ENCODE measurements at places on chromosomes 2 and 18.

DNA sequence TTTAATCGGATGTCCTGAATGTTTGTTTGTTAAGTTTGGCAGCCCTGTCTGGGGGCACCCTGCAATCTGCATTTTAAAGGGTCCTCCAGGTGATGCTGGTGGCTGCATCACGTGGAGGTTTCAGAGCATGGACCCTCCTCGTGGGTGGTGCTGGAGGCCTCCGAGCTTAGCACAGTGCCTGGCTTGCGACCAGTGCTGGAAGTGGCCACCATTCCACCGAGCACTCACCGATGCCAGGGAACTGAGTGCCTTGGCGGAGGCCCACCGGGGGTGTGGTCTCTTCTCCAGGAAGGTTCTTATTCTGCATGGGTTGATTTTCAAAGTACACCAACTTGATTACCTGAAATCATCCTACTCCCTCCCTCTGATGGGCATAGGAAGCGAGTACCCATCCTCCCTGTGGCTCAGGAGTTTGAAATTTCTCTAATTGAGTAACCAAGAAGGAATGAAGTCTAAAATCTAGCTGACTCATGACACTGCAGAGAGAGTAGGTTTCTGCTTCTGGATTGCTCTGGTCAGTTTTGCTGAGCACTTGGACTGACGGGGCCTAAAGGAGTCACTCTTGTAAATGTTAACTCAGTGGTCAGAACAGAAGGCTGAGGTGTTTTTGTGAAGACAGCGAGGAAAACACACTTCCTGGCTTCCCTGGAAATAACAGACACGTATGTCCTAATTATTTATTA, 58.1 kb upstream of the SLC66A3 start:
- no peak for DNase-seq

DNA sequence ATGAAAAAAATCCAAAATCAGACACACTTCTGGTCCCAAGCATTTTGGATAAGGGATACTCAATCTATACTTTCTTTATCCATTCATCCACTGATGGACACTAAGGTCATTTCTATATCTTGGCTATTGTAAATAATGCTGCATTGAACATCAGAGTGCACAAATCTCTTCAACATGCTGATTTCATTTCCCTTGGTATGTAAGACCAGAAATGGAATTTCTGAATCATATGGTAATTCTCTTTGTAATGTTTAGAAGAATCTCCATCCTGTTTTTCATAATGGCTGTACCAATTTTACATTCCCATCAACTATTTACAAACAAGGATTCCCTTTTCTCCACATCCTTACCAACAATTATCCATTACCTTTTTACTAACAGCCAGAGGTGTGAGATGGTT, 33.7 kb upstream of the MCM6 start:
- DNase-seq, result no peak

DNA sequence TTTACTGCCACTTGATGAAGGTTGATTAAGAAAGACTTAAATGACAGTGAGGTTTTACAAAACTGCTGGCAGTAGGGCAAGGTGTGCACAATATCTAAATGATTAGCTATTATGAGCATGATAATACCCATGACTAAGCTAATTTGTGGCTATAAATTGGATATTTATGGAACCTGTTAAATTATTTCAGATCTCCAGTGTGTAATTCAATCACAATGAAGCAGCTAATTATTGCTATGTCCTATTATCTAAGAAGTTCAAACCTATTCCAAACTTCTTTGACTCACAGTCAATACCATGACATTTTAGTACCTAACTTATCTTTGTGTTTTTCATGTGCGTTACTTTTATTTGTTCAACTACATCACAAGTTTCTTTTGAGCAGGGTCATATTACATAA, 253.8 kb upstream of the MMADHC start:
- no peak for DNase-seq

GRCh38 chr18:23037646-23038045, 97.6 kb upstream of the CABLES1 start:
- DNase-seq, result no peak

GRCh38 chr2:17306706-17307105, 211.5 kb downstream of the RAD51AP2 start:
- DNase-seq, result no peak

DNA sequence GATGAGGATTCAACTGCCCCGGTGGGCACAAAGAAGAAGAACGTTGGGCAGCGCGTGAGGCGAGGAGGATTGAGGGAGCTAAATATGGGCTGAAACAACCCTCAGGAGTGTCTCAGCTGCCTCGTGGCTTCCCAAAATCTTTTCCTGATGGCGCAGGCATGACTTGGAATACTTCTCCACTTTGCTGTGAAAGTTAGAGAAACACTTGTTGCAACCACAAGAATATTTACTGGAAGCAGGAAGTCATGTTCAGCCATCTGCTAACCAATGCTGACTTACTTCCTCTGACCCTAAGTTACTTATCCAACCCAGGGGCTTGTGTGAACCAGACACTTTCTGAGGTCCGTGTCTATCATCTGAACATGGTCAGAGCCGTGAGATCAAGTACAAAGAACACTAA, 148.8 kb downstream of the ARL4C start:
- DNase-seq, result no peak

DNA sequence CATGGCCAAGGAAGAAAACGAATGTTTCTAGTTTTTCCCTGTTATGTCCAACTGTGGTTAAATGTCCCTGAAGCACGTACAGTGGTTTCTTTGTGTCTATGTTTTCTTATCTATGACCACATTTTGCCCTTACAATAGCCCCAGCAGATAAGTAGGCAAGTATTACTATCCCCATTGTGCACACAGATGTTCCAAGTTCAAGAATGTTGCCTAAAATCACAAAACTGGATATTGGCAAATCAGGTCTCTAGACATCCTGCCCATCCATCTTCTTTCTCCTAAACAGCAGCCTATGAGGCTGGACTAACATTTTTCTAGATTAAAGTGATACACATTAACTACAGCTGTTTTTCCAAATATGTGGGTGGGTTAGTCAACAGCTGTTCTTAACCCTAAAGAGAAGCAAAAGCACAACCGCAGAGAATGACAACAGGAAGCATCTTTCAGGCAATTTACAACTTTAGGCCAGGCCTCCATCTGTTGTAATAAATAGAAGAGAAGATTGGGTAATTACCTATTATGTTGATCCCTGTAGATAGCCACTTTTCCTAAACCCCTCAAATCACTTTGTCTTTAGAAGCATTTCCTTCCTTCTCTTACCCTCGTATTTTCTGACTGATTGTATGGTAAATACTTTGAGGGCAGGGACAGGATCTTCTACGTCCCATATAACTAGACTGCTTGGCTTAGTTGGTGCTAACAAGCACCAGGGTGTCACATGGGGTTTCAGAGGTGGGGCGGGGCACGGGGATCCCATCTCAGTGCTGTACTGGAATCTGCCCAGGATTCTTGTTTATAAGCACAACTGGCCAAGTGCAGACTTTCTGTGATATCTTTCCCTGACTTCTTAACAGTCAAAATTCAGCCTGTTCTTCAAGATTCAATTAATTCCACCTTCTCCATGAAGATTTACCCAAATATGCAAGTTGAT, 132.1 kb upstream of the SETBP1 start:
- no peak for DNase-seq

DNA sequence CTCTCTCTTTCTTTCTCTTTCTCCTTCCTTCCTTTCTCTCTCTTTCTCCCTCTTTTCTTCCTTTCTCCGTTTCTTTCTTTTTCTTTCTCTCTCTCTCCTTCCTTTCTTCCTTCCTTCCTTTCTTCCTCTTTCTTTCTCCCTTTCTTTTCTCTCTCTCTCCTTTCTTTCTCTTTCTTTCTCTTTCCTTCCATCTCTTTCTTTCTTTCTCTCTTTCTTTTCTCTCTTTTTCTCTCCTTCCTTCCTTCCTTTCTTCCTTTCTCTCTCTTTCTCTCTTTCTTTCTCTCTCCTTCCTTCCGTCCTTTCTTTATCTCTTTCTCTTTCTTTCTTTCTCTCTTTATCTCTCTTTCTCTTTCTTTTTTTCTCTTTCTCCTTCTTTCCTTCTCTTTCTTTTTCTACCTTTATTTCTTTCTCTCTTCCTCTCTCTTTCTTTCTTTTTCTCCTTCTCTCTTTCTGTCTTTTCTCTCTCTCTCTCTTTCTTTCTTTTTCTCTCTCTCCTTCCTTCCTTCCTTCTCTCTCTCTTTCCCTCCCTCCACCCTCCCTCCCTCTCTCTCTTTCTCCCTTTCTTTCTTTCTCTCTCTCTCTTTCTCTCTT, 32.3 kb upstream of the ODC1 start:
- no peak for DNase-seq

DNA sequence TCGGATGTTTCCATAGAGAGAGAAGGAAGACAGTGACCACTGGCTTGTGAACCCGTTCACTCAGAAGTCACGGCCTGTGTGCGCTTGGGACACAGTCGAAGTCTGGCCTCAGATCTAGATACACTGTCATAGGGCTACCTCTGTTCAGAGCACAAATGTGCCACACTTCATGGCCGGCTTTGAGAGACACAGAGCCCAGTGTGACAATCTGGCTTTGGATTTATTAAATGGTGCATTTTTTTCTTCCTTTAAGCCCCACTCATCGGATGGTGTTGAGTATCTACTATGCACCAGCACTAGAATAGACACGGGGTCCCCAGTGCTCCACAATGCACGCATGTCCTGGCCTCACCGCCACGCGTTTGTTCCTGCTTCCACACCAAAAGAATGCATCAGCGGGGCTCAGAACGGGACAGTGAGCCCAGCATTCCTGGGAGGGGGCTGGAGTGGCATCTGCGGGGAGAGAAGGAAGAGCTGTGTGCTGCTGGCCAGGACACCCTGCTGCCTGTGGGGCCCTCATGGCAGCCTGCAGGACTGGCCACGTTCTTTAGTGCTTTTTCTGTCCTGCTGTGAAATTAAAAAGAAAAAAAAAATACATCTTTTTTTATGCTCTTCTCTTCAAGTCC, 738.9 kb upstream of the SALL3 start:
- peak; percentile 42 for DNase-seq

GRCh38 chr18:48729404-48729803, 190.6 kb downstream of the CTIF start:
- DNase-seq, result no peak

GRCh38 chr2:65620026-65620425, 187.6 kb upstream of the SPRED2 start:
- DNase-seq, result no peak

GRCh38 chr2:63425079-63425416, 163.2 kb downstream of the WDPCP start:
- no peak for DNase-seq

DNA sequence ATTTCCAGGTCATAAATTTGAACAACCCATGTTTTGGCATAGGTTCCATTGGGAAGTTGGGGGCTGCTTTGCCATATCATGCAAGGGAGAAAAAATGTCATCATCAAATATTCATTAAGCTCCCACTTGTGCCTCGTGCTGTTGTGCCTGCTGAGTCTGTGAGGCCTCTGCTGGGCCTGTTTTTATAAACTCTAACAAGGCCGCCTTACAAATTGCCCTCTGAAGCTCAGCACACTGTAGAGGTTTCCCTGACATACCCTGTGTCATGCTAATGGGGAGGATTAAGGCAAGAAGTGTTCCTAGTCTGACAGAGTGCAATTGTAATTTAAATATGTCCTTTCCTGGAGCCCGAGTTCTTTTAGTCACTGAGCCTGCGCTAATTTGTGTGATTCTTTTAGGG, 17.6 kb downstream of the OSBPL6 start:
- no peak for DNase-seq

DNA sequence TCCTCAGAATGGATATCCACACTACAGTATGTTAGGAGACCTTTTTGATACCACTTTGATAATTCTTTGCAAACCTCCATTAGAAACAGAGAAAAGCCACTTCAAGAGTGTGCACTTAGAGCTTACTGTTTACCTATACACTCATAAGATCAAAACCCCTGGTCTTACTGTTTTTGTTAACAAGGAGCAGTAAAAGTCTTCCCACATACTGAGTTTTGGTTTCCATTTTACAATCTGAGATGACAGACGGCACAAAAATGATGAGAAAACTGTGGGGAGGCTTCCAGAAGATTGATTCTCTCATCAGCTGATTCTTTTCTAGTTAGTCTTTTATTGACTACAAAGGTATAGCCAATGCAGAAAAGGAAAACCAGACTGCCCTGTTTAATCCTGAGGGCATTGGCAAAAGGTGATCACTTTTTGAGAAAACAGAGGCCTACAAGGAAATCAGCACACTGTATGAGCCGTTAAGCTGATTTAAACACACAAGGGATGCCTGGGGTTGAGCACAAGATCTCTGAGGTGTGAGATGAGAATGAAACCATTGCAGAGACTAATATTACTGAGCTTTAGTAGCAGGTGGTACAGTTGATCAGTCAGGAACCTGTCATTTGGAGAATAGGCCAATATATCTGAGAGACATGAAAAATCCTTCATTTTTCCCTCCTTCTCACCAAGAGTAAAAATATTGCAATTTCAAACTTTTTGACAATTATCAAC, 368.6 kb downstream of the GRB14 start:
- no peak for DNase-seq

DNA sequence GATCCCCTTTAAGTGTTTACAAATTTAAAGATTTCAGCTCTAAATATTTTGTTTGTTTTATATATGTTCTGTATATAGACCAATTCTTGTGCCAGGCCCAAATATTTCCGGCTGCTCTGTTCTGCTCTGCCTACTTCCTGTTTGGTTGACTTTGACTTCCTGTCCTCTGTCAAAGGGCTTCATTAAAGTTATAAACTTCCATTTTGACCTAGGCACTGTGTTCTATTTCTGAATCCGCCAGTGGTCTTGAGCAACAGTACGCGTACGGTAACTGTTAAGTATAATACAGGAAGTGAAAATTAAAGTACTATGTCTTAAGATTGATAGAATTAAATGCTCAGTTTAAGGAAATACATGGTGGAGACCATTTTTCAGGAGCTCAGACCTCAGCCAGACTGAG, 13.5 kb upstream of the REL start:
- peak; percentile 69 for DNase-seq

- no peak for DNase-seq
Measured at GRCh38 chr18:31586616-31587015, 5.1 kb upstream of the TTR start.

- no peak for DNase-seq
Measured at GRCh38 chr2:144914113-144914512, 394.2 kb upstream of the ZEB2 start.

- no peak for DNase-seq
Measured at GRCh38 chr2:17940091-17940630, 61.7 kb downstream of the KCNS3 start.

DNA sequence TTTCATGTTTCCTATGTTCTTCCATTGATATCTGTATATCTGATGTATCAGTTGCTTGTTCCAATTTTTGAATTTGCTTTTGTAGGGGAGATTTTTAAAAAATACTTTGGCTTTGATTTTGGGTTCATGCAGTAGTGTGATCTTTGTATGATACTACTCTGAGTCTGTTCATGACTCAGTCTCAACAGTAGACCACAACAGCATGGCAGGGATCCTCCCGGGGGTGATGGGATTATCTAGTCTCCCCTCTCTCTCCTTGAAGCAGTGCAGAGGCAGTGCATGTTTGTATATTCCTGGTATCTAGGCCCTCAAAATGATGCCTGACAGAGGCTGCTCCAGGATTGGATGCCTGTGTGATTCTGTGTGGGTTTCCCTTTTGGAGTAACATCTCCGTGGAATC, 55.3 kb downstream of the G6PC2 start:
- no peak for DNase-seq

DNA sequence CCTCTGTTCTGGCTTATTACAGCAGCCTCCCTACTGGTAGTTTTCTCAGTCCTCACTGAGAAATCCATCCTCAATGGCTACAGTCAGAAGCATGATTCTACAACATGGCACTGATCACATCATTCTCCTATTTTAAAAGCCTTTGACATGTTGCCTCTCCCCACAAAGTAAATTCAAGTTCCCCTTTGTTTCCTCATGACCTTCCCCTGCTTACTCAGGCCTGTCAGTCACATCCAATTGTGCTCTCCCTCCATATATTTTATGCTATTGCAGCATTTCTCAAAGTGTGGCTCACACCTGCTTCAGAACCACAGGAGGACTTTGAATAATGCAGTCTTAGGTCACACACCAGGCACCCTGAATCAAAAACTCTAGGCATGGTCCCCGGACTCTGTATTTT, 124.6 kb downstream of the SPOPL start:
- no peak for DNase-seq

Measured in activated CD4-positive, alpha-beta T cell treated with anti-CD3 and anti-CD28 coated beads, Interleukin-2, amount 10 ng/mL, durations not matched to agents 24 days and 14 days (primary cell).